ENCODE measurements at places on chromosomes 4 and X.

- no peak for DNase-seq
These were observed 76.7 kb upstream of the DRD5 start for GRCh38 chr4:9704551-9705332.

GRCh38 chr4:110710070-110710469 lies 87.2 kb upstream of the PITX2 start:
- no peak for DNase-seq

- no peak for DNase-seq
These were observed 18.2 kb downstream of the MRPL1 start for GRCh38 chr4:77880784-77881183.

DNA sequence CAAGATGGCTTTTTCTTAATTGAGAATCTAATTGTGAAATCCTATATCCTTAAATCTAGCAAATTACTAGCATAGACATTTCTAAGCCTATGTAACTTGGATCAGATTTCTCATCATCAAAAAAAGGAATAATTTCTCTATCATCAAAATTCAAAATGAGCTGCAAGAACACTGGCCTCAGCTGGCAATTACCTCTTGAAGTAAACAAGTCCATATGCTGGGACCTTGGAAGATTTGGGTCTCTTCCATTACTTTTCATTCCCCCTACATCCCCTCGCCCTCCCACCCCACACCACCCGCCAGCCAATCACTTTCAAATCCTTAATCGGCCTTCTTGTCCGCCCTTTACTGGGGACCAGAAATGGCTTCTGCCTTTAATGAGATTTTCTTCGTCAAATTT lies 23.3 kb upstream of the MBTPS2 start:
- no peak for DNase-seq

- DNase-seq: no peak
These were observed 152.9 kb downstream of the RTL3 start for GRCh38 chrX:78506248-78506647.

DNA sequence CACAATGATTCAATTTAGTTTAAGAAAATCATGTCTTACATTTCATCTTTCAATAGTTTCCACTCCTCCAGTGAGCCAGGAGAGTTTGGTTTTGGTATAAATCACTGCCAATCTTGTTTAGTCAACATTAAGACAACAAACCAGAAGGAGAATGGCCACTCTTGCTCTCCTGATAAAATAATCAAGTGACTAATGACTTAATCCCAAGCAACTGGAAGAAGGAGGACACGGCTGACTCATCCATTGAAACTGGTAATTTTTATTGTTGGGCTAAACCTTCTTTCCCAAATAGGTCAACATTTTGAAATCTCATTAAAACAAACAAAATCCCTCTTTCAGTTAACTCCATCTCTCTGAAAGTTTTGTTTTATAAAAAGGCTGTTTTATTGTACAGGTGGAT lies 230.2 kb downstream of the CLCN4 start:
- DNase-seq: no peak

DNA sequence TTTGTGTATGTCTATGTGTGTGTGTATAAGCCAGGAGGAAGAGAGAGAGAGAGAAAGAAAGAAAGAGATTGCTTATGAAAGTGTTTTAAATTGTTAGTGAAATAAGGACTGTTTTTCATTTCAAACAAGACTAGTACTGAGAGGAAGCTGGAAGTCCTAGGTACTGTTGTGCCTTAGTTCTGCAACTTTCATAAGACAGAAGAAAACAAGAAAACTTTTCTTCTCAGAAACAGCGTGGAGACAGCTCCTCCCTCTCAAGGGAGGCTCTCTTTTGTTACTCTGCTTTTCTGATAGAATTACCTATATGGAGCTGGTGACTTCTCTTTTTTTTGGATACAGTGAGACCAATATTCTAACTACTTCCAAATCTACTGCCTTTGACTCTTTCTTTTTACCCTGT lies 62.5 kb downstream of the BANK1 start:
- DNase-seq: no peak

DNA sequence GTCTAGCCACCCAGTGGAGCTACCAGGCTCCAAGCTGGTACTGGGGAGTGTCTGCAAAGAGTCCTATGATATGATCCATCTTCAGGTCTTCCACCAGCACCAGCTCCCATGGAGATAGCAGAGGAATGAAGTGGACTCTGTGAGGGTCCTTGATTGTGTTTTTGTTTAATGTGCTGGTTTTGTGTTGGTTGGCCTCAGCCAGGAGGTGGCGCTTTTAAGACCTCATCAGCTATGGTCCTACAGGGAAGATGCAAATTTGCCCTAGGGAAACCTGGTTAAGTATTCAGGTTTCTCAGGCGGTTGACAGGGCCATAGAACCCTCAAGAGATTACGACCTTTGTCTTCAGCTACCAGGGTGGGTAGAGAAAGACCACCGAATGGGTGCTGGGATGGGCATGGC lies 1141.1 kb downstream of the STIM2 start:
- DNase-seq: no peak

GRCh38 chrX:35858361-35858760 lies 60.2 kb downstream of the MAGEB16 start:
- no peak for DNase-seq

GRCh38 chrX:55342533-55343501 lies 78.1 kb upstream of the PAGE3 start:
- DNase-seq: no peak

DNA sequence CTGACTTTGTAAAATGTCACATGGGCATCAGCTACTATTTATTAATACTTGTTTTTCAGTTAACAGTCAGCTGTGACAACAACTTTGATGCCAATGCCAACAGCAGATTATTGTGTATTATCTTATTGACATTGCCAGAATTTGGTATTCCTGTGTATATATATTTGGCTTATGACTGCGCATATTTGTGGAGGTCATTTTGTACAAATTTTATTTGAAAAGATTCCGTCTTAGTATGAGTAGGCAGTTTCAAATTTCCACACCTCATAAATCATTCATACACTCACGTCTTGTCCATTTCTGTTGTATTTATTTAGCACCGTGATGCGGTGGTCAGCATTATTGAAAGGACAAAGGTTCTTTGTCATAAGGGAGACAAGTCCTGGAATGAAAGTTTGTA lies 558.2 kb upstream of the NDST4 start:
- no peak for DNase-seq

DNA sequence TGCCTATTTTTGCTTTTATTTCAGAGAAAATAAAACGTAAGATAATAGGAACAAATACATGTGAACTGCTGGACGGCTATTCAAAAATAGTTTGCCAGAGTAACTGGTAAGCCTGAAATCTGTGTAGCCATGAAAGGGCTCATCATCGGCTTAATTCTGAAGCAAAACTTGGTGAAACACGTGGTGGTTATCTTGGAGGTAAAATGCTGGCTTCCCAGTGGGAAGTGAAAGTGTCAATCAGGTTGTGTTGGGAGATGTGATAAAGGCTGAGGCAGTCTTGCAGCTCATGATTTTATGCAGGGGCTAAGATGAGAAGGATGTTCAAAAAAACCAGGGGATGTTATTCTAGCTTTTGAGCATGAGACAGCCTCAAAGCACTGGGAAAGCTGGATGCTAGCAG lies 36.1 kb upstream of the TLR2 start:
- DNase-seq: no peak

DNA sequence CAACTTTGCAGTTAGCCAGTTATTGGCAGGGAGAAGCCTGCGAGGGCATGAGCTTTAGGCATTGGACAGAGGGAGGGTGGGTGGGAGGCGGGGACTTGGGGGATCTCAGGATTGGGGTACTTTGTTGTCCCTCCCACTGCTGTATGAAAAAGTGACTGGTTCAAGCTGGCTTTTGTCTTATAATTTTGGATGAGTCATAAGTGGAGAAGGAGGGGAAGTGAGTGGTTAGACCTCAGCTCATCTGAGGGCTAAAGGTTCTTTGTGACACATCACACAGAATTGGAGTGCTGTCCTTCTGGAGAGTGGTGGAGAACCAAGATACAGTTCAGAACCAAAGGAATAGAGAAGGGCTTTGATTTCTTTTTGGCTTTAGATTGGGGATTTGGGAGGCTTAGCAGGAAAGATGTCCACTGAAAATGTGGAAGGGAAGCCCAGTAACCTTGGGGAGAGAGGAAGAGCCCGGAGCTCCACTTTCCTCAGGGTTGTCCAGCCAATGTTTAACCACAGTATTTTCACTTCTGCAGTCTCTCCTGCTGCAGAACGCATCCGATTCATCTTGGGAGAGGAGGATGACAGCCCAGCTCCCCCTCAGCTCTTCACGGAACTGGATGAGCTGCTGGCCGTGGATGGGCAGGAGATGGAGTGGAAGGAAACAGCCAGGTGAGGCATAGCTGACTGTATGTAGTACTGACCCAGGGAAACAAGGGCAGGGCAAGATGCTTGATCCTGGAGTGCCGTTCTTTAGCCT lies at the start of gene SLC4A4:
SLC4A4 (plus strand) TSS at position 175 of the 748 bp plus-strand sequence.
- no peak for DNase-seq

DNA sequence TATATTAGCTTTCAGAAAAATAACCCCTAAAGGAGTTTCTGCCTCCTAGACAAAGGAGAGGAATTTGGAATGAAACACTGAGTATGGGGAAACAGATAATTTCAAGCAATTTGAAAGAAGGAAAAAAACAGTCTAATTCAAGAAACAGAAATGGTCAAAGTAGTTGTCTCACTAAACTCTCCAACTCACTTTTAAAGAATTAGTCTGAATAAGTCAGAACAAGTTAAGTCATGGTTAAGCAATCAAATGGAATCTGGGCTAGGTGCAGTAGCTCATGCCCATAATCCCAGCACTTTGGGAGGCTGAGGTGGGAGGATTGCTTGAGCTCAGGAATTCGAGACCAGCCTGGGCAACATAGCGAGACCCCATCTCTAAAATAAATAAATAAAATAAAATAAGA lies 95.7 kb upstream of the GRIA3 start:
- no peak for DNase-seq

GRCh38 chr4:139851639-139852038 lies 186.0 kb downstream of the MGST2 start:
- no peak for DNase-seq

- no peak for DNase-seq
These were observed 632.0 kb downstream of the IQCM start for GRCh38 chr4:149183638-149184037.

DNA sequence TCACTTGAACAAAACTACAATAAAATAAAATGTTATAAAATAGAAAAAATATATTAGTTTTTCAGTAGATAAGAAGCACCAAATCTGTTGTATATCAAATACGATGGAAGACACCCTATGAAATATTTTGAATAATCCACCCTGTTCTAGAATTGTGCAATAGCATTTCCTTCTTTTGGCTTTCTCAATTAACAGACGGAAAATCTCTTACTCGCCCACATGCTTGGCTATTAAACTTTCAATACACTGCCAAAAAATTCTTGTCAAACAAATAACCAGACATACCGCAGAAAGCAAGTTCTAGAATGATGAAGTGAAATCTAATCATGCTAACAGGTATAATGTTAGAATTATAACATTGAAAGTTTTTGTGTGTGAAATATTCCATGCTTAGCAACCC lies 671.6 kb upstream of the SLIT2 start:
- no peak for DNase-seq
